Activated CD4-positive, alpha-beta T cell treated with anti-CD3 and anti-CD28 coated beads, Interleukin-2, amount 50 U/mL, for 24 hours (primary cell): ENCODE measurements at places on chromosomes 6 and 20.

- no peak for DNase-seq
Measured at GRCh38 chr20:23155141-23155590, 69.0 kb upstream of the CD93 start.

DNA sequence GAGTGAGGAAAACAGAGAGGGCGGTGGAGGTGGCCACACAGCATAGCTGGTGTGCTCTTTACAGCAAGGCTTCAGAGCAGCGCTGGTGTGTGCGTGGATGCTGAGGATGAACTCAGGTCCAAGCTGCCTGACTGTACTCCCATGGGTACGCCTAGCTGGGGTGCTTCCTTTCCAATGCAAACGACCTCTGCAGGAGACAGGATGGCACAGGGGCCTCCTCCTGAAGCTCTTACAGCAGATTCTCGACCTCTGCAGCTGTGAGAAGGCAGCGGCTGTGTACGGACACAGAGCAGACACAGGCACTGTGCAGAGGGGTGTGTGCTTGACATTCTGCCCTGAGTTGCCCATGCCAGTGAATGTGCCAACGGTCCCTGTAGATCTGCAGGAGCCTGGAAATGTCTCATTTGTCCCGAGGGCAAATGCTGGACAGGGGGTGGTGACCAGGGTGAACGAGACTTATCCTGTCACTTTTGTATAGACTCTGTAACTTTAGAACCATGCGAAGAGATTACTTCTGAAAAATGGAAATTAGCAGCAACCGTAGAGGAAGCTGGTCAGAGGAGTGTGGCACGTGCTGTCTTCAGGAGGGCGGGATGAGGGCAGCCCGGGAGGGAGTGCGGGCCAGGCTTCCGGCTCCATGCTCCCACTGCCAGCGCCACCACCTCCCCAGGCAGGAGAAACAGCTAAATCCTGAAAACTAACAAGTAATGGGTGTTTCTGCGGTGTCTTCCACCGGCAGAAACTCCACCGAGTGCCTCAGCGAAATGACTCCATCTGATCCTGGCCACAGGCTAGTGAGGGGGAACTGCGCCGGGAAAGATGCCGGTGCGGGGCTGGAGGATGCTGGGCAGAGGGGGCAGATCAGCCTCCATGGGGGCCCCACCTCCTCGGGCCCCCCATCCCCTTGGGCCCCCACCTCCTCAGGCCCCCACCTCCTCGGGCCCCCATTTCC lies 120.9 kb upstream of the RPS6KA2 start:
- DNase-seq, result no peak

DNA sequence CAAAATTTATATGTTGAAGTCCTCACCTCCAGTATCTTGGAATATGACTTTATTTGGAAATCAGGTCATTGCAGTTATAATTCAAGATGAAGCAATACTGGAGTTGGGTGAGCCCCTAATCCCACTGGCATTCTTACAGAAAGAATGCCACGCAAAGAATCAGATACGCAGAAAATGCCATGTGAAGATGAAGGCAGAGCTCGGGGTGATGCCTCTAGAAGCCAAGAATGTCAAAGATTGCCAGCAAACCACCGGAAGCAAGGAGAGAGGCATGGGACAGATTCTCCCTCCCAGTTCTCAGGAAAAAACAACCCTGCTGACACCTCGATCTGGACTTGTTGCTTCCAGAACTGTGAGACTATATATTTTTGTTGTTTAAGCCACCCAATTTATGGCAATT lies 273.4 kb upstream of the CITED2 start:
- DNase-seq, result no peak

GRCh38 chr6:116359131-116359530 lies 11.6 kb upstream of the DSE start:
- no peak for DNase-seq

DNA sequence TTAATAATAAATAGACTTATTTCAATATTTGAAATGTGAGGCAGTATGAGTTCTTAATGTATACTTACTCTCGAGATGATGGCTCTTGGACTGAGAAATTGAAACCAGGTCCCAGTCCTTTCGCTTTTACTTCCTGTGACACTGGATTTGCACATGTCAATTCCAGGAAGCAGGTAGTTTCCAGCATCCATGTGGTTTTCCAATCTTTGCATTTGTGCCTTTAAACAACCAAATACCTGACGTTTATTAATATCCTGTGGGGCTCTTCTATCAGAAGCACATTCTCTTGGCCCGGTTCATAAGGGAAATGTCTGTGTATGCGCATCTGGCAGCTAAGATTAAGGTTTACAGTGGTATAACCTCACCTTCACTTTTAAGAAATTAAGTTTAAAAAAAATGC lies 13.1 kb downstream of the UTRN start:
- no peak for DNase-seq

DNA sequence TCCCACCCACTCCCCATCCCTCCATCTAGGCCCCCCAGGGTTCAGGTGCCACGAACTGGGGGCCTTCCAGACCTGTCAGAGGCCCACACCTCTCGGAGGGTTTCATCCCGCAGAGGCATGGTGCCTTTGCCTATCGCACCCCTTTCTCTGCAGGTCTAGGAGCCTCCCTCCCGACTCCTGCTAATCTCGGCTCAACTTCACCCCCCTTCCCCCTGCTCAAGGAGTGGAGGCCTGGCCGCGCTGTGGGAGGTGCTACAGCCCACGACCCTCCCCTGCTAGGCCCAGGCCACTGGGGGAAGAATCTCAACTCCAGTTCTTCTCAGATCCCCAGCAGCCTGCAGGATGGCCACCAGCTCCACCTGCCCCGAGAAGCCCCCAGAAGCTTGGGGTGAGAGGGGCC lies at the start of gene TULP1:
TSS of gene TULP1 (minus strand) at position 157 of the 400 bp plus-strand sequence. CDS start at position 119, 38 bp downstream.
- no peak for DNase-seq

DNA sequence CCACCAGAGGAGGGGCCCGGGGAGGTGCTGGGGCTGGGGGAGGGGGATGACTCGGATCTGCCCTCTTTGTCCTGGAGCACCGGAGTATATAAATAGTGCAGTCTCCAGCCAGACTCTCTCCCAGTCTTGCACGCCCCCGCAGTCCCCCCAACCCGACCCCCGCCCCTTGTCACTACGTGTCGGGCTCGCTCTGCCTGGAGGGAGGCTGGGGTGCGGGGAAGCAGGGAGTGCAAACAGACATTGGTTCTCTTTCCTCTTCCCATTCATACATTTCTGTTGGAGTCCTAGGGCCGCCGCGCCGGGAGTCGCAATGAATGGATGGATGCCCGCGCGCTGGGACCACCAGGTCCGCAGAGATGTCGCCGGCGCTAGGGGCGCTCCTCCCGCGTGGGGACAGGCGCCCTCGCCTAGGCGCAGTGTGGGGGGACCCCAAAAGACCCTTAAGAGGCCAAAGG lies 179.3 kb downstream of the TBXT start:
- DNase-seq, result no peak

DNA sequence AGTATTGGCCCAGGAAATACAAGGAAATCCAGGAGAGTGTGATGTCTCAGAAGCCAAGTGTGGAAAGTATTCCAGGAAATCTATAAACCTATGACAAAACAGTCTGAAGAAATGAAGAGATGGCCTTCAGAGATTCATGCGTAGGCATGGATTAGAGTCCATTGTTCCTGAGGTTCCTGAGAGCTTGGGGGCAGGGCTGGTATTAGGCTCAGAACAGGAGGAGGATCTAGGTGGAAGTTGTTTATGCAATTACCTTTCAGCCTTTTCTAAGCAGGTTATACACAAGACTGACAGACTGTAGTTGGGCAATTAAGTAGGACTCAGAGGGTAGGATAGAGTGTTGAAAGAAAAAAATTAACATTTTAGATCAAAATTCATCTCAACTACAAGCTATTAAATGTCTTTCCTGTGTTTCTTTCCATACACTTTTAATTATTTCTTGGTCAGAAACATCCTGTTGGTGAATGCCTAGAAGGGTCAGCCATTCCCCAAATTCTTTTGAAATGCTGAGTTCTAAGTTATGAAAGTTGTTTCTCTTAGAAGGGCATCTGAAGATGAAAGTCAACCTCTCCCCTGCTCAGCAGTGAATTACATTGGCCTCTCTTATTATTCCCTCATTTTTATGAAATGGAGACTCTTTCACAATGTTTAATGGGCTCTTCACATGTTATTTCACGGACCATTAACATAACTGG lies 201.2 kb upstream of the MYLIP start:
- no peak for DNase-seq

GRCh38 chr6:128641703-128642102 lies 121.3 kb upstream of the PTPRK start:
- no peak for DNase-seq

GRCh38 chr6:20014508-20014907 lies 177.3 kb downstream of the ID4 start:
- DNase-seq, result no peak

- DNase-seq, result no peak
Measured at GRCh38 chr6:74289884-74290283, 593.9 kb downstream of the CD109 start.

DNA sequence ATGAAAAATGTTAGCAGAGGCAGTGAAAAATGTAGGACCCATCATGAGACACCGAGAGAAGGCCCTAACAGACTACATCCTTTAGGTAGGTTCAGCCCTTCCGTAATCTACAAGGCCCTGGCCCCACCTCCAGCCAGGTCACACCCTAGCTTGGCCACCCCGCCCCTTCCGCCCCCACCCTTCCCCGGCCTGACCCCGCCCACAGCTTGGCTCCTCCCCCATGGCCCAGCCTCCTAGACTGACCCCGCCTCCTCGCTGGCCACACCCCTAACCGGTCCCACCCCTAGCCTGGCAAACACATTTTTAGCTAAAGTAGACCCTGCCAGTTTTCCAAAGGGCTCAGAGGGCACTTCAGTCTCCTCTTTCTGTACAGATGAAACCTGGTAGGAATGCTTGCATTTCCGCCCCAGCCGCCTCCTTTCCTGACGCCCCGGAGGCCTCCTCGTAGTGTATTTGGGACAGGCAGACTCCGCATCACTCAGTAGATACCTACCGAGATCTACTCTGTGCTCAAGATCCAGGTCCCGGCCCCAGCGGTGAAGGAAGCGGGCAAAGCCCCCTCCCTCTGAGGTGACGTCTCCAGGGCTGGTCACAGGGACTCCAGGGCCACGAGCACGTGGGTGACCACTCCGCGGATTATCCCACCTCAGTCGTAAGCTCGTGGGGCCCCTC lies 443.5 kb downstream of the PREX1 start:
- no peak for DNase-seq

DNA sequence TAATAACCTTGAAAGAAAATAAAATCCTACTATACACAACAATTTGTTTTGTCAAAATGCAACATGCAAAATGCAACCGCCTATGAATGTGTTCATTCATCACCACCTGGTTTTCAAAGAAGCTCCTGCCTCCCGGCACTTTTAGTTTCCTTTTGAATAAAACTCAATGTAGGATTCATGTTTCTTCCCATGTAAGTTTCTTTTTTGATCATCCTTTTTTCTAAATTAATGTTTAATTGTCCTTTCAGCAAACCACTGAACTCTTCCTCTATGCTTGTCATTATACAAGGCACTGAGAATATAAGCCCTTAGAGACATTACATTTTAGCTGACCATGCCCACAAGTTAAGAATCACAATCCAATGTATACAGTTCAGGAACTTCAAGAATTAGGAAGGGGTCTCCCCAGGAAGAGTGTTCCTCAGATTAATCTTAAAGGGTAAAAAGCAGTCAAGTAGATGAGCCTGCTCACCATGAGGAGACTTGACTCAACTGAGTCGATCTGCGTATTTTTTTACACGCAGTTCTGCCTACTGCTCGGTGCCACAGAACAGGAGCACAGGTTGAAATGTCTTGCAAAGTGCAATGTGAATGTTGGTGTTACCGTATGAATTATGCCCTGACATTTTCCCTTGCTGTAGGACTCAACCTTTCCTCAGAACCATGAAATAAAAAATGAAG lies 7.2 kb upstream of the THEMIS start:
- no peak for DNase-seq

DNA sequence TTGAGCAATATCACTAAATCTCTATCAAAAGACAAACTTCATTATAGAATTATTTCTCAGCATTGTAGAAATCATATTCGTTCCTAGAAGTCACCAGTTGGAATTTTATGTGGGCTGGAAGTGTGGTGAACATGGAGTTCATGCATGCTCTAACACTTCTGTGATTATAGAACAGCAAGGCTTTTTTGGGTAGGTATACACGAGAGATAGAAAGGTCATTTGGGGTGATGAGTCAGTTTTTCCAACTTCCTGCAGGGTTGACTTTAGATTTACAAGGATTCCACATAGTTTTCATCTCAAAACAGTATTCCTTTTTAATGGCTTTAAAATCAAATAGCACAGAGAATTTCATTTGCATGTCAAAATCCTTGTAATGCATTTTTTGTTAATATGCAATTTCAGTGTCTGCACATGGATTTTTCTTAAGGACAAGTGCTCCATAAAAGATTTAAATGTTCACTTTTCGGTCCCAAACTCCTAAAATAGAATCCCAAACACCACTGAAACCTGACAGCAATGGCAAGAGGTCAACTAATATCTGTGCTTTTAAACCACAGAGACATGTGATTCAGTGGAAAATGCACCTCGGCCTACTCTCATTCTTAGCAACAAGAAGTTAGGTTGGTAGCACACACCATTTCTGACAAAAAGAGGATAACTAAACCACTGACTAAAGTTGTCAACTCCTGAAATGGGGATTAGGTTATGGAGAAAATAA lies 211.0 kb downstream of the MOXD1 start:
- no peak for DNase-seq

- no peak for DNase-seq
Measured at GRCh38 chr6:158311193-158311592, 1.1 kb upstream of the TULP4 start.

GRCh38 chr6:26185802-26186201 lies 98.6 kb downstream of the HFE start:
- no peak for DNase-seq

DNA sequence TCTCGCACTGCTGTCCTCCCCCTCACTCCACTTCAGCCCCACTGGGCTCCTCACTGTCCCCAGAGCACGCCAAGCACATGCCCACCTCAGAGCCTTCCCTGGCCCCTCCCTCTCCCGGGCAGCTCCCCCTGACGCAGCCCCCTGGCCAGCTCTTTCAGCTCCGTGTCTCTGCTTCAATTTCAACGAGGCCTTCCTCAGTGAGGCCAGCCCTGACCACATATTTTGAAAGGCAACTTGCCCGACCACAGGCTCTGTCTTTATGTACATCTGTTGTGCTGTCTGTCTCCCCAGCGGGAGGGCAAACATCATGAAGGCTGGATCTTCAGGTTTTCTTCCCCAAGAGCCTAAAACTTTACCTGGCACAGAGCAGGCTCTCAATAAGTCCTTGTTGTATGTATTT lies 44.6 kb downstream of the JPH2 start:
- no peak for DNase-seq

GRCh38 chr20:51354191-51354768 lies 188.2 kb downstream of the NFATC2 start:
- no peak for DNase-seq

DNA sequence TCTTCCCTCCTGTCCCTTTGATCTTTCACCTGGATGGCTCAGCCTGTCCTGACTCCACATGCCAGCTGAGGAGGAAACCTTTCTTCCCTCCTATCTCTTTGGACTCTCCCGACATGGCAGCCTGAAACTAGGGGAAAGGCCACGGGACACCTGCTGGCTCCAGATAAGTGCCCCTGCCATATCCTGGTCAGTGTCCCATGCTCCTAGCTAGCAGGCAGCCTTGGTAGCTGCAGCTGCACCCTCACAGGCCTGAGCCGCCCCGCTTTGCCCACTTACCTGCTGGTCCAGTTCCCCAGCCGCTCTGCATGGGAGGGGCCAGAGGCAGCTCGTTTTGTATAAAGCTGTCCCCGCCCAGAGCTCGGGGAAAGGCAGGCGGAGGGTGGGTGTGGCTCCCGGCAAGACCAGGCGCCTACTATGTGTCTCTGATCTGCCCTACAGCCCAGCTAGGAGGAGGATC lies 7.4 kb upstream of the SLC52A3 start:
- DNase-seq, result no peak

GRCh38 chr6:161373905-161374451 lies 100.1 kb upstream of the AGPAT4 start:
- DNase-seq, result peak; percentile 44
